SW 1271 (cell line): ENCODE measurements at places on chromosomes 5 and 9.

DNA sequence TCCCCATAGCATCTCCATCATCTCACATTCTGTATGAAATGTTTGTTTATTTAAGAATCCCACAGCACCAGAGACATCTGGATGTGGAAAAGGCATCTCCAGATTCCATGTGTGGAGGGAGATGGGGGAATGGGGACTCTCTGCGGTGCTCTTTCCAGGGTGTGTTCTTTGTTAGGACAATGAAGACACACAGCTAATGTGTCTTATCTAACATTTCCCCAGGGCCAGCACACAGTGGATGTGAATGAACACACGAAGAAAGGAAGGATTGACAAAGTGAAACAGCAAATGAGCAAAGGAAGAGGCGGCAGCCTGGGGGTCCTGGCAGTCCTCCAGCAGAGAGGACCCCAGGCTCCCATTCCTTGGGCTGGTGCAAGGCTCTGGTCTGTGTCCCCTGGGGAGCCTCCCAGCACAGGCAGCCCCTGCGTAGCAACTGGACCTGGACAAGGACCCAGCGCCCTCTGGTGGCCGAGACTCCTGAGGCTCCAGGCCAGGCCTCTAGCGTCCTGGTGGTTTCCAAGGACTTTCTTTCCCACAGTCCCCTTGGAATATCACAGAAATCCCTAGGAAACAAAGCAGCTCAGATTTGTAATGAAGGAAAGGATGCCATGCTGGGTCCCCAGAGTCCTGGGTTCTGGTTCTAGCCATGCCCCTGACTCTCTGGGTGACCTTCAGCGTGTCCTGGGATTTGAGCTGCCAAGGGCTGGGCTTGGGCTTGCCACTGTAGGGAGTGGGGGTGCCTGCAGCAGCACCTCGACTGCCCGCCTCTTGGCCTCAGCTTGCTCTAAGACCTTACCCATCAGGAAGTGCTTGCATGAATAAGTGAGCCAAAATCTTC is 3.5 kb upstream of the PDLIM7 start:
- DNase-seq = peak; percentile 84

GRCh38 chr5:169979871-169980270 is 424 bp downstream of the INSYN2B start:
- no peak for DNase-seq

GRCh38 chr5:159734366-159734765 is 181.9 kb upstream of the ADRA1B start:
- DNase-seq = no peak

- DNase-seq = no peak
These were observed 11.4 kb downstream of the BASP1 start for GRCh38 chr5:17228821-17229291.

DNA sequence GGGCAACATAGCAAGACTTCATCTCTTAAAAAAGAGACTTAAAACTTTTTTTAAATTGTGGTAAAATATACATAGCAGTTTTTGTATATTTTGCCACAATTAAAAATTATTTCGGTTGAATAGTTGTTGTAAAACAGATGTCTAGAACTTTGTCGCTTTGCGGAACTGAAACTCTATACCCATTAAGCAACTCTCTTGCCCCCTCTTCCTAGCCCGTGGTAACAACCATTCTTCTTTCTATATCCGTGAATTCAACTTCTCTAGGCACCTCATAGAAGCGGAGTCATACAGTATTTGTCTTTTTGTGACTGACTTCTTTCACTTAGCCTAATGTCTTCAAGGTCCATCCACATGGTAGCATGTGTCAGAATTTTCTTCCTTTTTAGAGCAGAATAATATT is 43.3 kb downstream of the SPARC start:
- no peak for DNase-seq

DNA sequence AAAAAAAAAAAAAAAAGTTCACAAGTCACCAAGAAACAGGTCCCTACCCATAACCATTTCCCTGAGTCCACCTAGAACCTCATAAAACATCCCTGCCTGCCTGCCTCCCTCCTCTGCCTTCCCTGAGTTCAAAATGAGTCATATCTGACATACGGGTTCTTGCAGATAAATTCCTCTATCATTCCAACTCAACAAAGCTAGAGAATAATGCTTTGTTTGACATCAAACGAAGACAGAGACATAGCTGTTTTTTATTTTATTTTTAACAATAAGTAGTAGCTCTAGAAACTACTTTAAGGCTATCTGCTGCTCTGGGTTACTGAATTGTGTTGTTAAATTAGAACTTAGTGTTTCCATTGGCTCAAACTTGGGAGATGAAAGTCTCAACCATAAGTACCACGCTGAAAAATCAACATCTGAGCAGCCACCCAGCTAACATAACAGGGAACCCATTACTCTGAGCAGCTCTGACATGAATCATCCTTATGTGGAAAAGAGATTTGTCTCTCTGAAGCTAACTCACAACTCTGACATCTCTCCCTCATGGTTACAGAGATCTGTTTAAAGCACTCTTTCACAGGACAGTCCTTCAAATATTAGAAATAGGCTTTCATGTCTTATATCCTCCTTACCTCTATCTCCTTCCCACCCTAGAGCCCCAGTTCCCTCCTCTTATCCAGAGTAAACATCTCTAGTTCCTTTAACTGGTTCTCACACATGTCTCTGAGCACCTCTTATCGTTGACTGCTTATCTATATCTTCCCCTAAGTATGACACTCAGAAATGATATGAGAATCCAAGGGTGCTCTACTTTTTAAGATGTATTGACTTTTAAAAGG is 12.1 kb downstream of the TMEM245 start:
- peak; percentile 53 for DNase-seq

GRCh38 chr5:168227973-168228615 is 63.4 kb upstream of the WWC1 start:
- DNase-seq = no peak

GRCh38 chr5:139837711-139838380 is 42.2 kb downstream of the PSD2 start:
- DNase-seq = no peak

GRCh38 chr9:138122201-138122600 is 244.6 kb downstream of the CACNA1B start:
- DNase-seq = no peak

GRCh38 chr9:87671925-87672324 is 54.0 kb upstream of the CTSL start:
- DNase-seq = no peak

GRCh38 chr9:106287091-106287631 is 575.8 kb upstream of the ZNF462 start:
- no peak for DNase-seq

DNA sequence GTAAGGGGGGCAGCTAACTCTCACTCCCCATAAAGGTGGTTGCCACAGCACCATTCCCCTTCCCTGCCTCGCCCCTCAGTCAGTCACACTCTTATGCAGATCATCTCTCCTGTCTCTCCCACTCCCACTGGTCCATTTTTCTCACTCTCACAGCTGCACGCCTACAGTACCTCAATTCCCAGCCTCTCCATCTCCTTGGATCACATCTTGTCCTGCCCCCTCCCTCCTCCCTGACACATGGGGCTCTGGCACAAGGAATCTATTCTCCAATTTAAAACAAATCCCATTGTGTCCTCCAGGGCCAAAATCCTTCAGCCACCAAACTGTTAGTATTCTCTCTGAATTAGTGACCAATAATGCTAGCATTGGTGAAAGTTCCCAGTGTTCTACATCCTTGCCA is 114.4 kb downstream of the AUH start:
- no peak for DNase-seq

- DNase-seq = no peak
These were observed 37.9 kb downstream of the AHRR start for GRCh38 chr5:359301-359897.

DNA sequence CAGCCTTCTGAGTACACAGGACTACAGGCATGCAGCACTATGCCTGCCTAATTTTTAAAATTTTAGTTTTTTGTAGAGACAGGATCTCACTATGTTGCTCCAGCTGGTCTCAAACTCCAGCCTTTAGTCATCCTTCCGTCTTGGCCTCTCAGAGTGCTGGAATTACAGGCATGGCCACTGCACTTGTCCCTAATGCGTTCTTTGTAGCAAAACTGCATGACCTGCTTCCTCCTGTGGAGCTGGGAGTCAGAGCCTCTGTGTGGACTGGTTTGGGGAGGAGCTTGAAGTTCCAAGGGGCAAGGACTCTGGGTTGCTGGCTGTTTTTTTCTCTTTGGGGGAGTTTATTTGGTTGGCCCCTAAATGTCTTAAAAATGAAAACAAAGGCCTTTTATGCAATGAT is 22.7 kb upstream of the ANKRD34B start:
- no peak for DNase-seq

- DNase-seq = no peak
These were observed 9.2 kb downstream of the SQSTM1 start for GRCh38 chr5:179829732-179830435.

GRCh38 chr5:59036274-59036961 is 453.5 kb downstream of the RAB3C start:
- peak; percentile 54 for DNase-seq

GRCh38 chr5:29963956-29964355 is 1229.5 kb upstream of the CDH6 start:
- no peak for DNase-seq

- no peak for DNase-seq
These were observed 196.2 kb downstream of the DEPDC1B start for GRCh38 chr5:60503771-60504170.

DNA sequence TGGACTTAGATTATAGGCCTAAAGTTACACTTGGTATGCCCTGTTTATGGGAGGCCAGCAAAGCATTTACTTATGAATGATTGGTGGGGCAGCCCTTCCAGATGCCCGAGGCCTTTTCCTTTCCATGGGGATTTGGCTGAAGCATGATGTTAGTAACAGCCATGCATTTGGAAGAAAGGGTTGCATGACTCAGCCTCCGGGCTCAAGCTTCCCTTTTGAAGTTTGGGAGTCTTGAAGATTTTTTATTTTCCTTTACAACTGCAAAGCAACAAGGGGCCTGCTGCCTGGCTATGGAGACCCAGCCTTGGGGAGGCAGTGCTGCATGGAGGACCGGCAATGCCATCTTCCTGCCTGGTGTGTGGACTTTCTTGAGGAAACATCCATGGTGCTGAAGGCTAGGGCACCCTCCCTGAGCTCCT is 244.7 kb downstream of the ICE1 start:
- no peak for DNase-seq

DNA sequence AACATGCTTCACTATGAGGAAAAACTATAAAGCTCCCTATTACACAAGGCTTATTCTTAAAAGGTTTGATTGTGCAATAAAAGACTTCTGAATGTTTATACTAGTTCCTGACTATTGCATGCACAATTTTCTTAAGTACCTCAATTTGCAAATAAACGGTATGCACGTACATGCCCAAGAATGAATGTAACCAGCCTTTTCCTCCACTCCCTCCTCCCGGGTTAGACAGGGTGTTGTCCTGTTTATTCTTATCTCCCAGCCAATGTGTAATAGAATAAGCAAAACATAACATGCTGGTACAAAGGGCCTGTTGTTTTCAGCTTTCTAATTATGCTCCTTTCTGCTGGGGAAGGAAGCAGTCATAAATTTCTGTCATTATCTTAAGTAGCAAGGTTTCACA is 79.1 kb downstream of the AOPEP start:
- peak; percentile 76 for DNase-seq

DNA sequence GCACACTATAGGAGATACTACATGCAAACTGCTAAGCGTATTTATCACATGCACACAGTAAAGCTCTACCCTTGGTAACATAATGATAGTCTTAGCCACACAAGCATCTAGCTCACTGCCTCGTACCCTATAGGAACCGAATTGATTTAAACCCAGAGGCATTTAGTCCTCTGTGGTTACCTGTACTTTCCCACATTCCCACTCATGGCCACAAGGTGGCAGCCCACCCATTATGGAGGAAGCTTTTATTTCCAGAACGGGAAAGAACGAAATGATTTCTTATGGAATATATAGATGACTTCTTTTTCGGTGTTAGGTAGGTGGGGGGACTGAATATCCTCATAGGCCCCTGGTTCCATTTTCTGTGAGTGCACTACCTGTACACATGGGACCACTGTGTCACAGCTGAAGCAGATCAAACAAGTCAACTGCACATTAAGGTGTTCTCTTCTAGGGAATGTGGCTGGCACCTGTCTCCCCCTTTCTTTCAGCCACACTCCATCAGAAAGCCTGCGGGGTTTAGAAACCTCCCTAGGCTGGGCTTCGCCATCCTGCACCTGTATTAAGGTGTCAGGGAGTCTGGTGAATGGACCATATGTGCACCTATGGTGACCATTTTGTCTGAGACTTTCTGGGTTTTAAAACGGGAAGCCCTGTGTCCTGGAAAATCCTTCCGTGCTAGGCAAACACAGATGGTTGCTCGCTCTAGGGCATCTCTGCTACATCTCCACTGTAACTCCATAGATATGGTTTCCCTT is 313.2 kb downstream of the SLIT3 start:
- DNase-seq = peak; percentile 33

DNA sequence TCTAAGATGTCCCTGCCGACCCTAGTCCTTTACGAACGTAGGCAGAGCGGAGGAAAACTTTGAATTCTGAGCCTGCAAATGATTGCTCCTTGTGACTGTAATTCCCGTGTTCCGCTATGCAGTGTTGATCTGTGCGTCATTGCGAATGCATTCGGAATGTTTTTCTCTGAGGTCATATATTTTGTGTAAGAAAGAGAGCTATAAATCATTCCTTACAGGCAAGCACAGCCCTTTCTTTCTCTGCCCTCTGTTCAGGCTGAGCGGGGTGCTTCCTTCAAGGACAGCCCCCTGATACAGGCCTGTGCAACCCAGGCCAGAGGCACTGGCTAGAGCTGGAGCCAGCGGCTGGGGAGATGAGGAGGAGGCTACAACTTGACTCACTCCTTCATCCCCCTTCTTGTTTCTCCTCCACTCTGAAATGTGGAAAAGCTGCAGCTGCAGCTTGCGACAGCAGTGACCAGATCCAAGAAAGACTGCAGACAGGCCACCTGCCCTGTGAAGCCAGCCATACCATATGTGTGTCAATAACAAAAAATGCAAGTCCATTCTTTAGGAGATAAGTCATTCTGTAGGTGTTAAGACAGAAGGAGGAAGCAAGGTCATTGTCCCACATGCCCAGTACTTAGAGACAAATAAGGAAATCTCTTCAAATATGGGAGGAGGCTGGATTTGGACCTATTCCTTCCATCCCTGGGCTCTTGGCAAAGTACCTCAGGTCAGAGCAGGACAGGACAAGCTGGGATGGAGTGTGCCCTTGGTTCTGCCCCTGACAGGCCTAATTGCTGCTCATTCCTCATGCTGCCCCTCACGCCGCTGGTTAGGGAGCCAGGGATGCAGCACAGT is 345.7 kb upstream of the WWC1 start:
- no peak for DNase-seq
